ENCODE measurements at places on chromosomes 3 and 15.

DNA sequence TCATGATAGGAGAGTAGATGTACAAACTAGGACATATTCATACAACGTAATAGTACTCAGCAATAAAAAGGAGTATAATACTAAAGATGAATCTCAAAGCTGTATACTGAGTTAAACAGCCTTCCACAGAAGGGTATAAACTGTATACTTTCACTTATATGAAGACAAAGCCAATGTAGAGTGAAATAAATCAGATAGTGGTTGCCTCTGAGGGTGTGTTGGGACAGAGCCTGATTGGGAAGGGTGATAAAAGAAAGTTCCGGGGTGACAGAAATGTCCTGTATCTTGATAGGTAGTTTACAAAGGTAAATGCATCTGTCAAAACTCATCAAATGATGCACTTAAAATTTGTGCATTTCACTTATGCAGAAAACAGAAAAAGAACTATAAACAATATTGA, 122.5 kb downstream of the ADAM10 start:
- no peak for DNase-seq

- no peak for DNase-seq
These were observed 72.3 kb upstream of the ICE2 start for GRCh38 chr15:60551147-60551780.

DNA sequence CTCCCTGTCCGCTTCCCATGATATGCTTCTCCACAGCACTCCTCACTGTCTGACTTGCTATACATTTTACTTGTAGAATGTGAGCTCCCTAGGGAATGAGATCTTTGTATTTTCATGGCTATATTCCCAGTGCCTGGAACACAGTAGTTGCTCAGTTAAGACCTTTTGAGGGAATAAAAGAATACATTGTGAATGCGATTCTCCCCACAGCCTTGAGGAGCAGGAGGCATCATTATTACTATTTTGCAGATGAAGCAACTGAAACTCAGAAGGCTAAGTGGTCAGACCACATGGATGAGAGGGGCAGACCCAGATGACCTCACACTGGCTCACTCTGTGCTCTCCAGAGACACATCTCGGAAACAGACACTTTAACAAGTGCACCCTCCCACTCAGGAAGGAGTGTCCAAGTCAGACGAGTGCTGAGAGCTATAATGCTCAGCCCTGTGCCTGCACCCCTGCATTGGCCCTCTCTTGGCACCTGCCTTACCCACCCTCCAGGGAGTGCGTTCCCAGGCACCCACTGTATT, 46.8 kb downstream of the SST start:
- DNase-seq, result no peak

DNA sequence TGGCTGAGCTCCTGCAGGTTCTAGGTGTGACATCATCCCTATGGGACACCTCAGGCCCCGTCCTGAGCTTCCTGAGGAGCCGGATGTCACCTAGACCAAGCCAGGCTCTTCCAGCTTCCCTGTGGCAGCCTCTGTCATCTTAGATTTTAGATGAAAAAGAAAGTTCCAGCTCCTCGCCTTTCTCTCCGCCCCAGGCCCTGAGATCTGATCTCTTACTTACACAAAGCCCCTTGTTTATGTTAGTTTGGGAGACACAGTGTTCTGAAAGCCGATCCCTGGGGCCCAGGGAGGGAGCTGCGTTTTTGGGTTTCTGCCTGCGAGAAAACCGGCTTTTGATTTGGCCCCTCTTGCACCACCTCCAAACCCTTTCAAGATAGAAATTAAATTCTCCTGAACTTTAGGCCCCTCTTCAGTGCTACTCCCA, 40.2 kb upstream of the FAM107A start:
- DNase-seq, result no peak

GRCh38 chr3:32975891-32976595, 24.6 kb downstream of the CCR4 start:
- no peak for DNase-seq

DNA sequence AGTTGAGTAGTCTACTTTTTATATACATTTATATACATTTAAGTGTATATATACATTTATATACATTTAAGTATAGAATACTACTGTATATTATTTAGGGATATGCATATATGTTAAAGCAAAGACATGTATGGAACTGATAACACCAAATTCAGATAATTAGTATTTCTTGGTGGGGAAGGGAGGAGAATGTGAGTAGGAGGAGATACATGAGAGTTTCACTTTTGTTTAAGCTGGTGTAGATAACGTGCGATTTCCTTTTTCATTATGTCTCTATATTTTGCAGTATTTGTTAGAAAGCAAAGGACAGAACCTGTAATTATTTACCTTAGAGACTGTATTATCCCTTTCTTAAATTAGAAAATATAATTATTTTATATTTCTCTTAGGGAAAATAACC, 16.6 kb upstream of the NIT2 start:
- no peak for DNase-seq

DNA sequence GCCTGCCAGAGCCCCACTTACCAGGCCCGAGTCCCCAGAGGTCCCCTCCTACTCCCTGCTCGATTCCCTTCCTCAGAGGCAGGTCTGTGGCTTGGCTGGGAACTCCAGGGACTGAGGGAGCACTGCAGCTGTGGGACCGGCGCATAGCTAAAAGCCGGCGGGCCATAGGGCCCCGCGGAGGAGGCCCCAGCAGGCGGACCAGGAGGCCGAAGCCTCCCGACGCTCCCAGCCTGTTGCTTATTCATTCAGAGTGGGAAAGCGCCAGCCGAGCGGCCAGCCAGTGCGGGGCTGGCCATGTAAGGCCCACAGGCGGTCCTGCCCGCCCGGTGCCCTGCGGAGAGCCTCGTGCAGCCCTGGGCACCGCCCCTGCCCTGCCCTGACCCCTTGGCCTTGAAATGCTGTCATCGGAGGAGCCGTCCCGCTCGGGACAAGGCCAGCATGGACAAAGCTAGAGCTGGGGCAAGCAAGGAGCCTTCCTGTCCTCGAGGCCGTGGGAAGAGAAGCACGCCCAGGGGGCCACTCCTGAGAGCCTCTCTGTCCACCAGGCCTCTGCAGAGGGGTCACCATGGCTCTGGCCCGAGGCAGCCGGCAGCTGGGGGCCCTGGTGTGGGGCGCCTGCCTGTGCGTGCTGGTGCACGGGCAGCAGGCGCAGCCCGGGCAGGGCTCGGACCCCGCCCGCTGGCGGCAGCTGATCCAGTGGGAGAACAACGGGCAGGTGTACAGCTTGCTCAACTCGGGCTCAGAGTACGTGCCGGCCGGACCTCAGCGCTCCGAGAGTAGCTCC, at the start of gene LOXL1:
Gene LOXL1, plus strand, starts transcription at position 244 of the 784 bp plus-strand sequence. Its CDS starts 322 bp downstream, at position 566.
- peak; percentile 28 for DNase-seq

DNA sequence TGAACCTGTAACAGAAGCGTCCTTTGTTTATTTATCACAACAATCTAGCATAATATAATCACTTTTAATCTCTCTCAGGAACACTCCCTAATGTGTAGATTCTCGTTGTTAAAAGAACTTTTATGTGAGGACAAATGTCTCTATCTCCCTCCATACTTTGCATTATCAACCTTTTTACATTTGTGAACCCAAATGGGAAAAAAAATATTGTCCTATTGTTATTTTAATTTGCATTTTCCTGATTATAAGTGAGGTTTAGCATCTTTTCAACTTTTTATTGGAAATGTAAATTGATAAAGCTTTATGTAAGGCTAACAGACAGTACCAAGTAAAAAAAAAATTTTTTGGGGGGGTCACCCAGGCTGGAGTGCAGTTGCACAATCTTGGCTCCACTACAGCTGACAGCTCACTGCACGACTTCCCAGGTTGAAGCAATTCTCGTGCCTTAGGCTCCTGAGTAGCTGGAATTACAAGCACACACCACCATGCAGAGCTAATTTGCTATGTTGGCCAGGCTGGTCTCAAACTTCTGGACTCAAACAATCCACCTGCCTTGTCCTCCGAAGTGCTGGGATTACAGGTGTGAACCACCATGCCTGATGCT, 33.0 kb upstream of the DENND4A start:
- DNase-seq, result no peak

DNA sequence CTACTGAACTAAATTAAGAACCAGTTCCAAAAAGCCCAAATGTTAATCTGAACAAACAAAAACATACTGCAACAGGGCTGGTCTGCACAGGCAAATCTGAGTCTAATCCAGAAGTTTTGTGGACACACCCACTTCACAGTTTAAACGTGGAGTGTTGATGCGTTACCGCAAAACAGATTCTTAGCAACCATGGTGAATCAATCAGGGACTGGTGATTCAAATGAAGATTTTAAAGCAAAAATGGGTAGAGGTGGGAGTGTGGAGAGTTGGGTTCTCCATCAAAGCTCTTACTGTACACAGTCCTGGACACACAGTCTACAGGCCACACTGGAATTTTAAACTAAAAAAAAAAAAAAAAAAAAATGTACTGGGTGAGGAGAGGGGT, 5.2 kb downstream of the ANXA2 start:
- peak; percentile 66 for DNase-seq

GRCh38 chr3:178454726-178455125, 81.5 kb upstream of the KCNMB2 start:
- DNase-seq, result no peak

DNA sequence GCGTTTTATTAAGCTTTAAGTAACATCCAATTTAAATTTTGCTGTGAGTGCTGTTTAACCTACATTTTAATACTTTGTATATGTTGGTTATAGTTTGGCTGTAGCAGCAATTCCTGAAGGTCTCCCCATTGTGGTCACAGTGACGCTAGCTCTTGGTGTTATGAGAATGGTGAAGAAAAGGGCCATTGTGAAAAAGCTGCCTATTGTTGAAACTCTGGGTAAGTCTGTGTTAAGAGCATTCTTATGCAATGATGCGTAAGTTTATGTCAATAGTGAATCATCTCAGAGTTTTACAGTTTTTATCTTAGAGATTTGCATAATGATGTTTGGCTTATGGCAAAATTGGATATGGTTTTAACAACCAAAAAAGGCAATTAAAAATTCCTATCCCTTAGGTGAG, 62.7 kb downstream of the ASTE1 start:
- peak; percentile 72 for DNase-seq

- DNase-seq, result peak; percentile 60
These were observed 15.4 kb upstream of the RFC4 start for GRCh38 chr3:186821429-186822387.

- no peak for DNase-seq
These were observed 199.7 kb downstream of the CADPS start for GRCh38 chr3:62675492-62675891.

DNA sequence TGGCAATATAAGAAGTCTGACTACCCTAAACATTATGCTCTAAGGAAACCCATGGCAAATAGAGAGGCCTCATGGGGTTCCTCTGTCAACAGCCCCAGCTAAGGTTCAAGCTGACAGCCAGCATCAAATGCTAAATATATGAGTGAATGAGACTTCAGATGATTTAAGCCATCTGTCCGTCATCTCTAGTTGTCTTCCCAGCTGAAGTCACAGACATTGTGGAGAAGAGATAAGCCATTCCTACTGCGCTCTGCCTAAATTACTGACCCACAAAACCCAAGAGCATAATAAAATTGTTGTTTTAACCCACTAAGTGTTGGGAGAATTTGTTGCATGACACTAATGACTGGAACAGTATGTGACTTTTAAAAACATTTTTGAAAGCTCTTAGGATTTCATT, 87.3 kb upstream of the IGSF10 start:
- DNase-seq, result no peak

DNA sequence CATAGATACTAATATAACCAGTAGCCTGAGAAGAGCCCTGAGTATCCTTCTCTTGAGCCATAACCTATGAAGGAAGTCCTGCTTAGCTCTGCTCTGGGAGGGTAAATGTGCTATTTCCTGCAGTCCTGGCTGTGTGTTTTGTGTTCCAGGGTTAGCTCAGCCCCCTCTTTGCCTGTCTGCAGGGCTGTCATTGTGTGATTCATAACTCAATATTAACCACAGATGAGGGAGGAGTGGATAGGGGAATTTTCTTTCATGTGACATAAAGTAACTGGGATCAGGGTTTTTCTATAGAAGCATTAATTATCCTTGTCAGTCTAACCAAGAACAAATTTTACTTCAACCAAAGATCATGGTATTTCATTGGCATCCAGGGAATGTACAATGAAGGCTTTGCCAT, 183.3 kb upstream of the ZBTB20 start:
- DNase-seq, result peak; percentile 4

GRCh38 chr3:132595014-132595413, 2.1 kb upstream of the ACKR4 start:
- no peak for DNase-seq

DNA sequence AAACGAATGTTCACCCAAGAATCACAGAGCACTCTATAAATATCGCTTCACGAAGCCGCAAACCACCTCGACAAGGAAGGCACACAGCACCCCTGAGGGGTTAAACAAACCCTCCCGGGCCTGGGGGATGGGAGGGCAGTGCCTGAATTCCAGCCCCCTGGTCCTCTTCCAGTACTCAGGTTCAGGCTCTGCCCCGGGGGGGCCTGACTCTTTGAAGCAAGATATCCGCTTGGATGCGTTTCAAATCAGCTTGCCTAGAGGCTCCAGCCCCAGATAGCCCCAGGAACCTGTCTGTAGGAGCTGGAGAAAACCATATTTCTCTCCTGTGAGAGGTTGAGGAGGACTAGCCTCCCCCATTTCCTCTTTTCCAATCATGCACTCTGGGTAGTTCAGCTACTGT, 194.7 kb downstream of the WNT5A start:
- DNase-seq, result no peak

DNA sequence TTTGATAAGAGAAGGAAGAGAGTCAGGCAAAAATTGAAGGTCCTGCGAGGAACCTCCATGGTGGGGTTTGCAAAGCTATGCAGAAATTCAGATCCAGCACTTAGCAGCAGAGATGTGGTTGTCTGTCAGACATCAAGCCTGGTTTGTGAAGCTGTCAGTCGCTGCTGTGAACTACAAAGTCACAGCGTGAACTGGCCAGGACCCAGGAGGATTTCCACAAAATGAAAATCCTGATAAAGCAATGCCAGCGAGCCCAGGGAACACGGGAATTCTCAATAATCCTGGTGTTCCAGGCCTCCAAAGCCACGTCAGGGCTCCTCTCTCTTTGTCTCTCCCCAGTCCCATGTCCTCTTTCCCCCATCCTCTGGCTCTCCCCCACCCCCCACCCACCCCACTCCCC, 296.9 kb upstream of the GADL1 start:
- no peak for DNase-seq

- DNase-seq, result no peak
These were observed 48.6 kb downstream of the ZDHHC3 start for GRCh38 chr3:44927371-44927770.

- no peak for DNase-seq
These were observed 36.8 kb upstream of the SEC13 start for GRCh38 chr3:10357592-10358308.

GRCh38 chr3:105867712-105868430, 941 bp downstream of the CBLB start:
- no peak for DNase-seq

GRCh38 chr3:193735850-193736249, 142.8 kb downstream of the OPA1 start:
- no peak for DNase-seq

GRCh38 chr15:34275721-34276120, 50.9 kb downstream of the EMC4 start:
- no peak for DNase-seq
